ENCODE measurements at places on chromosomes 11 and 22. TPM values are rescaled to one million over a fixed set of nuclear protein-coding genes. Genes with fewer than 3 reads are reported as not detected.

DNA sequence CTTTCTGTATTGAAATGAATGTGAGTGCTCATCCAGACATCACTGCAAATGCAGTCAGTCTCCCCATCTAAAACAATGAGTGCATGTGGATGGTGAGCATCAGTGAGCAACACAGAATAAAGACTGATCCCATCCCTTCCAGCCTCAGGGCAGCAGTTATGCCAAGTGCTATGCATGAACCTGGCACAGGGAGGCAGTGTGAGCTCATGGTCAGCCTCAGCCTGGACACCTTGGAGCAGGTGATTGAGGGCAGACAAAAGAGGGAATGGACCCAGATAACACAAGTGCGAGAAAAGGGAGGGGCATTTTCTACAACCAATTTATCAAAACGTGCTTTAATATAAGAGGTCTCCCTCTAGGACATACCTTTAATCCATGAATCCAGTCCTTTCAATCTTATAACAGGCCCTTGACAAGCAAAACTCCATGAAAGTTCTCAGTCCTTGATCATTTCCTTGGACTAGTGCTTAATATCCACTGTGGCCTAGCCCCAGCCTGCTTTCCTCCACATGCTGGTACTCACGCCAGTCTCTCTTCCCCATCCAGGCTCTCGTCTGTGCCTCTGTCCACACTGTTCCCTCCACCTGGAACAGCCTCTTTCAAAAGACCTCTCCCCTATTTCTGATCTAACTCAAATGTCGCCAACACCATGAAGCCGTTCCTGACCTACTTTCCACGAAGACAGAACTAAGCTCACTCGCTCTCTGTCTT lies 50.5 kb upstream of the LRRC55 start:
- DNase-seq = no peak

Gene KREMEN1
- 4.3 TPM for total RNA-seq

DNA sequence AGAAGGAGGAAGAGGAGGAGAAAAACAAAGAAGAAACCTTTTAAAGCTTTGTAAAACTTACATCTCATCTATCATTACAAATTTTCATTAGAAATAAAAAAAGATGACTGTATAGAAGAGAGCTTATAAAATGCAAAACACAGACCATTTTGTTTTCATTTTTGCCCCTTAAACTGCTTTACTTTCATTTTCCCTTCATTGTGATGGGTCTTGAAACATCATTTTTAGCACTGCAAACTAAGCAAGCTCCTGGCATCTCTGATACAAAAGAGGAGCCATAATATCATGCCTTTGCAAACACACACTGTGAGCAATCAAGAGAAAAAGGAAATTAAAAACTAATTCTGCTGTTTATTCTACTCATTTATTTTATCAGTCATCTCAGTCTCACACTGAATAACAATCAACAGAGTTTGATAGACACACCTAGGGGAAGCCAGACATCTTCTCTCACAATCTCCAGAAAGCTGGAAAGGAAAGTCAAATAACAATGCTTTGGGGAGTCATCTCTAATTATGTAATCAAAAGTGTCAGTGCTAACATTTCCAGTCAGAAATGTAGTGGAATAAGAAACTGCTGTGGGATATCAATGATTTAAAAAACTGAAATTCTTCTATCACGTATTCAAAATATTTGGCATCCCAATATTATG lies 467.7 kb upstream of the FAT3 start:
- DNase-seq = no peak

Gene MUC2
- total RNA-seq = not detected

DNA sequence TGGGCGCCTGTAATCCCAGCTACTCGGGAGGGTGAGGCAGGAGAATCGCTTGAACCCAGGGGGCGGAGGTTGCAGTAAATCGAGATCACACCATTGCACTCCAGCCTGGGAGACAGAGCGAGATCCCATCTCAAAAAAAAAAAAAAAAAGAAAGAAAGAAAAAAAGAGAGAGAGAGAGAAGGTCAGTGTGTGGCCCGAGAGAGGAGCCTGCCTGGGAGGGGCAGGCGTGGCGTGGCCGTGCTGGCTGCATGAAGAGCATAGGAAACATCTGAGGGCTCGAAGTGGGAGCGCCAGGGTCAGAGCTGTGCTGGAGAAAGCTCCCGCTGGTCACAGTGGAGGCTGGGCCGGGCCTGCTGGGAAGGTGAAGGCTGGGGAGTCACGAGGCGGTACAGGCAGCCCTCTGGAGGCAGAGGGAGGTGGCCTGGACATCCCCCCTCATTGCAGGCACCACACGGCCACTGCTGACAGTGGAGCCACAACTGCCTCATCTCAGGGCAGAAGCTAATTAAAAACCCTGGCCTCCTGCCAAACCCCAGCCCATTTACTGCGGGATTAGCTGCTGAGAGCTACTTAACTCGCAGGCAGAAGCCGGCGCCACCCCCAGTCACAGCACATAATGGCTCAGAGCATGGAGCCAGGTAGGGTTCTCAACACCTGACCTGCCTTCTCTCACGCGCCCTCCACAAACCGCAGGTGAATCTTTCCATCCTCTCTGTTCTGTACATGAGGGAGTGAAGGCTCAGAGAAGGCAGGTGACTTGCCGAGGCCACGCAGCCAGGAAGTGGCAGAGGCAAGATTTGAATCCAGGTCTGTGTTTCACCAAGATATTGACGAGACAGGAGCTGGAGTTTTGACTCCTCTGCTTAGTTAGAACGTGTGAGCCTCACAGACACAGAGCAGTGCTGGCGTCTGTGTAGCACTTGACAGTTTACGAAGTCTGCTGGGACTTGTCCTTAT lies 32.6 kb downstream of the NFAM1 start:
- no peak for DNase-seq

GRCh38 chr22:17627961-17628405 lies 566 bp downstream of the ATP6V1E1 start:
- no peak for DNase-seq

Gene GLYATL2
- 1.2 TPM for total RNA-seq

DNA sequence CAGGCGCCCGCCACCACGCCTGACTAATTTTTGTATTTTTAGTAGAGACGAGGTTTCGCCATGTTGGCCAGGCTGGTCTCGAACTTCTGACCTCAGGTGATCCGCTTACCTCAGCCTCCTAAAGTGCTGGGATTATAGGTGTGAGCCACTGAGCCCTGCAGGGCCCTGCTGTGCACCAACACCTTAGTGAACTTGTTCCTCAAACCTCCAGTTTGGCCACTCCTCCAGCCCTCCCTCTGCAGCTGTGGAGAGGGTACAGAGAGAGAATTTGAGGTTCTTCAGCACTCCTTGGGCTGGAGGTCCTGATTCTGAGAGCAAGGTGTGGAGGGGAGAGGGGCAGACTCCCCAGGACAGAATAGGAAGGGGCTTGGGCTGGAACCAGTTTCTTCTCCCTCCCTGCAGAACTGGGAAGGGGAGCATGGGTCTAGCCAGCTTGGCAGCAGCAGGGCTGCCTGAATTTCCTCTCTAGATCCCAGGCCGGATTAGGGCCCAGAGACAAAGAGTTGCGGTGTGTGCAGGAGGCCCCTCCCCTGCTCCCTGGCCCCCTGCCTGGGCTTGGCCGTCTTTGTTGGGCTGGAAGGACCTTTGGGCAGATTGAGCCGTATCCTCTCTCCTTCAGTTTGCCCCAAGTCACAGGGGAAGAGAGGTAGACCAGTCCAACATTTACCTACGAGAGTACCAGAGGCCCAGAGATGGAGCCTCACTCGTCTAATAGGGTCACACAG lies 2.3 kb upstream of the PEX16 start:
- DNase-seq = no peak

DNA sequence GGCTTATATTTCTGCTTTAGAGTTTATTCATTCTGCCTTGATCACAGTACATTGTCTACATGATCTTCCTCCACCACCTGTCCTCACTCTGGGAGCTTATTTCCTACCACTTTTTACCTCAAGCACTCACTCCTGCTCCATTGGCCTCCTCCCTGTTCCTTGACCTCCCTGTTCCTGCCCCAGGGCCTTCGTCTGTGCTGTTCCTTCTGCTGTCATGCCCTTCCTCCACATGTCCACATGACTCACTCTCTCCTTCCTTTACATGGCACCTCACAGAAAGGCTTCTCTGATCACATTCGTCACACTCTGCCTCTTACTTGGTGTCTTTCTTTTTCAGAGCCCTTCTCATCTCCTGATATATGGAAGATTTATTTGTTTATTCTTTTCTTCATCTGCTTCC lies 103.0 kb downstream of the FBXO7 start:
- no peak for DNase-seq

Data from LHCN-M2 (cell line).